ENCODE measurements at places on chromosomes 5 and 9. TPM values are rescaled to one million over a fixed set of nuclear protein-coding genes. Genes with fewer than 3 reads are reported as not detected.

HDHD3 gene
- 5.5 TPM for total RNA-seq

OR1J4 gene
- not detected for total RNA-seq

MCTP1 gene
- 11.0 TPM for total RNA-seq

PLPPR1 gene
- 2.3 TPM for total RNA-seq

PDE6A gene
- not detected for total RNA-seq

LCP2 gene
- 4.4 TPM for total RNA-seq

EQTN gene
- 0.13 TPM for total RNA-seq

C9 gene
- 0.22 TPM for total RNA-seq

PCA3 gene
- total RNA-seq: 0.58 TPM

PLPP7 gene
- 52.4 TPM for total RNA-seq

CCDC180 gene
- 7.4 TPM for total RNA-seq

HTR1A gene
- not detected for total RNA-seq

TMEM252 gene
- total RNA-seq: 0.09 TPM

KIF20A gene
- 17.8 TPM for total RNA-seq

GPR107 gene
- 17.9 TPM for total RNA-seq

MORN5 gene
- total RNA-seq: 0.53 TPM

SH3TC2 gene
- total RNA-seq: 2.3 TPM

SPINK13 gene
- total RNA-seq: not detected

MOB3B gene
- total RNA-seq: 1.4 TPM

CENPP gene
- 6.4 TPM for total RNA-seq

TIMD4 gene
- total RNA-seq: 1.9 TPM

SHISAL2B gene
- 0.98 TPM for total RNA-seq

PDCD1LG2 gene
- total RNA-seq: 1.3 TPM

PIK3R1 gene
- total RNA-seq: 68.7 TPM

PCDHA9 gene
- total RNA-seq: 0.04 TPM

TAF11L10 gene
- total RNA-seq: not detected

IFNA21 gene
- total RNA-seq: not detected

SIT1 gene
- 0.09 TPM for total RNA-seq

GRIN1 gene
- not detected for total RNA-seq

NPR2 gene
- 16.8 TPM for total RNA-seq

SHOC1 gene
- not detected for total RNA-seq

SLC9A3 gene
- 1.2 TPM for total RNA-seq
